Thyroid gland (tissue), 4 donors: ENCODE measurements at places on chromosomes 1 and 21. TPM values are rescaled to one million over a fixed set of nuclear protein-coding genes. Genes with fewer than 3 reads are reported as not detected.

NCAM2 gene
- total RNA-seq: 0.46 TPM

DNA sequence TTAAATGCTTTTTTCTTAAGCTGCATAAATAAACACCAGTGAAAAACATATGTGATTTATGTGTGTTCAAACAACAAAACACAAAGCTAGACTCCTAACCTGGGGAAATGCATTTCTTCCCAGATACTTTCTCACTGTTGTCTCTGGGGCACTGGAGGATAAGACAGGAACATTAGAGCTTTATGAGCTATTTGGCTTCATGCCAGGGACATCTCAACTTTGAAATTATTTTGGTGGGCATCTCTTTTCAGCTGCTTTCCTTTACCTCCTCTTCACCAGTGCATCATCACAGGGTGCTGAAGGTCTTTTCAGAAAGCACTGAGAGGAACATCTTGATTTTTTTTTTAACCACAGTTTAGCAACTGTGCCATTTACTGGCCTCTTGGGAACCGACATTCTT is 212.9 kb downstream of the DNM3 start:
- H3K4me1 ChIP-seq: no peaks in the 10 kb centered on the region
- DNase-seq: no peak
- no peak overlapping the region for H3K27ac ChIP-seq
- no peaks in the 10 kb centered on the region for H3K27me3 ChIP-seq
- H3K36me3 ChIP-seq: no peaks in the 10 kb centered on the region
- no peak overlapping the region for H3K4me3 ChIP-seq

- H3K27ac ChIP-seq: no peak overlapping the region
- H3K27me3 ChIP-seq: no peaks in the 10 kb centered on the region
- no peak for DNase-seq
- H3K4me3 ChIP-seq: no peak overlapping the region
Observed at GRCh38 chr21:45806042-45806441, 162.5 kb downstream of the PCBP3 start.

GRCh38 chr1:55955016-55955621 is 624.2 kb downstream of the PLPP3 start:
- H3K27ac ChIP-seq: no peak overlapping the region
- DNase-seq: no peak
- H3K4me1 ChIP-seq: peaks cover 7% of the 10 kb centered on the region
- no peaks in the 10 kb centered on the region for H3K27me3 ChIP-seq

GRCh38 chr1:115129071-115129640 is 39.9 kb upstream of the TSPAN2 start:
- no peak overlapping the region for H3K4me3 ChIP-seq
- DNase-seq: no peak
- no peak overlapping the region for H3K27ac ChIP-seq

LCE2B gene
- not detected for total RNA-seq

RCSD1 gene
- total RNA-seq: 8.7 TPM

DNA sequence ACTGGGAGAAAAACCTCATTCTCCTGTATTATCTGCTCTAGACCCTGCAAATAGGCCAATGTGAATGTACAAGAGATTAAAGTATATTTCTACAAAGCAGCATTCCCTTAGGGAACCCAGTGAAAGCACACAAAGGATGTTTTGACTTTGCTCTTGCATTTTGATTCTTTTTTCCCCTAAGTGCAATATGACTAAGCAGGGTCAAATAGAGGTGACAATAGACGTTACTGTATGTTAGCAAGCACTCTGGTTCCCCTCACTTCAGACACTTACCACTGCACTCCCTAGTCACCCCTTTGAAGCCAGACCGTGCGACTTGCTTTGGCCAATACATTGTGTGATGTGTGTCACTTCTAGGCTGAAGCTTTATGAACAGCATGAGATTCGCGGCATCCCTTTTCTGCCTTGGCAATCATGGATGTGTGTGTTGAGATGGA is 209.7 kb downstream of the RHOU start:
- no peaks in the 10 kb centered on the region for H3K4me1 ChIP-seq
- H3K36me3 ChIP-seq: no peaks in the 10 kb centered on the region
- DNase-seq: no peak
- no peaks in the 10 kb centered on the region for H3K27me3 ChIP-seq
- H3K4me3 ChIP-seq: no peak overlapping the region
- no peak overlapping the region for H3K27ac ChIP-seq

DNA sequence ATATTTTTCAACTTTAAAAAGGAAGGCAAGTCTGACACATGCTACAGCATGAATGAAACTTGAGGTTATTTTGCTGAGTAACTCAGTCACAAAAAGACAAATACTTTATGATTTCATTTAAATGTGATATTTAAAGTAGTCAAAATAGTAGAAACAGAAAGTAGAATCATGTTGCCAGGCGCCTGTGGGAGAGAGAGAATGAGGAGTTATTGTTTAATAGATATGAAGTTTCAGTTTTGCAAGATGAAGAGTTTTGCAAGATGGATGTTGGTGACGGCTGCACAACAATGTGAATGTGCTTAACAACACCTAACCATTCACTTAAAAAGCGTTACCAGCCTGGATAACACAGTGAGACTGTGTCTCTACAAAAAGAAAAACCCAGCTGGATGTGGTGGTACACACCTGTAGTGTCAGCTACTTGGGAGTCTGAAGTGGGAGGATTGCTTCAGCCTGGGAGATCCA is 20.7 kb upstream of the ATP1A1 start:
- no peak overlapping the region for H3K27ac ChIP-seq
- no peaks in the 10 kb centered on the region for H3K27me3 ChIP-seq
- H3K36me3 ChIP-seq: no peaks in the 10 kb centered on the region
- no peak overlapping the region for H3K4me3 ChIP-seq
- no peak for DNase-seq

- H3K4me1 ChIP-seq: no peaks in the 10 kb centered on the region
- DNase-seq: no peak
- H3K27me3 ChIP-seq: no peaks in the 10 kb centered on the region
- H3K4me3 ChIP-seq: no peak overlapping the region
- H3K36me3 ChIP-seq: no peaks in the 10 kb centered on the region
- no peak overlapping the region for H3K27ac ChIP-seq
Observed at GRCh38 chr1:204733869-204734596, 48.5 kb upstream of the LRRN2 start.

DNA sequence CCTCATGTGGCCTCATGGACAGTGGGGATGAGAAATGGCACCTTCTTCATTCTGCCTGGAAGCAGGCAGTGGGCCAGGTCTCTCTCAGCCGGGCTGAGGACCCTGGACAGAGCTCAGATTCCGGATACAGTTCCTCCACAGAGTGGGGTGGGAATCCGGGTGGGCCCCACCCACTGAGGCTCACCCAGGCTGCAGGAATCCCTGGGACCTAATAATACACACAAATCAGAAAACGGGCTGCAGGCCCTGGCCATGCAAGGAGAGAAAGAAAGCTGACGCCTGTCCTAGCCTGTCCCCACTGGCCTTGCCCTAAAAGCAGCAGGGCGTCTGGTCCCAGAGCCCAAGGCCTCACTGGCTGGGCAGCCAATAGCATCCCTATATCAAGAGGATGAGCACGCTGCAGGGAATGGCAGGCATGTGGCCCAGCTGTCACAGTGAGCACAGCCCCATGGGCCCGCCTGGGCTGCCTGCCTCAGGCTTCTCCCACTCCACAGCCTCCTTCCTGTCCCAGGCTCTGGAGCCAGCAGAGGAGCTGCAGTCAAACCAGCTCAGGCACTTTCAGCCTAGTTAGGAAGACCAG is 25.3 kb downstream of the ACTA1 start:
- H3K4me3 ChIP-seq: no peak overlapping the region
- H3K36me3 ChIP-seq: no peaks in the 10 kb centered on the region
- peaks cover 14% of the 10 kb centered on the region for H3K27me3 ChIP-seq
- no peak for DNase-seq
- H3K27ac ChIP-seq: no peak overlapping the region

S100A7 gene
- not detected for total RNA-seq

HNRNPCL2 gene
- total RNA-seq: not detected

GRHL3 gene
- 0.27 TPM for total RNA-seq

FNBP1L gene
- total RNA-seq: 72.4 TPM

GRCh38 chr1:153422450-153423068 is 6.2 kb downstream of the S100A7A start:
- DNase-seq: peak; percentile 81
- H3K27me3 ChIP-seq: no peaks in the 10 kb centered on the region
- no peaks in the 10 kb centered on the region for H3K4me1 ChIP-seq
- no peak overlapping the region for H3K27ac ChIP-seq
- no peak overlapping the region for H3K4me3 ChIP-seq
- no peaks in the 10 kb centered on the region for H3K36me3 ChIP-seq

DNA sequence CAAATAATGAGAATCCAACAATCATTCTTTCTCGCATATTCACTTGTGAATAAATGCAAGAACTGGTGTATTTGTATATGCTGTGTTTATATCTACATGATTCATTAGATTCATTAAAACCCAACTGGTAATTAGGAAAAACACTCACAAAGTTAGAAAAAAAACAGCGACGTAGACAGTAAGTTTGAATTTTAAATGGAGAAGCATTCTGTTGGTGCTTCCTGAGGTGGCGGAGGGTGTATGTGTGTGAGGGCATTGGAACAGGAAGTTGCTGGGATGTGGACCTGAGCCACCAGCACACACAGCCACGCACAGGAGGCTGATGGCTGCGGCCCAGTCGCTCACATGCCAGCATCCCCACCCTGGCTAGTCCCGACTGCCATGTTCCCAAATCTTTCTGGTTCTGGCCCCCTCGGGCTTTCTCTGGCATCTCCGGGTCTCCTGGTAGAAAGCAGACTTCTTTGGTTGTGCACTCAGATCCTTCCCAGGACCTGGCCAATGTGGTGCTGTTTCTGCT is 121.6 kb upstream of the IRF2BP2 start:
- DNase-seq: no peak
- H3K4me3 ChIP-seq: no peak overlapping the region
- H3K27me3 ChIP-seq: no peaks in the 10 kb centered on the region
- no peaks in the 10 kb centered on the region for H3K36me3 ChIP-seq

DNA sequence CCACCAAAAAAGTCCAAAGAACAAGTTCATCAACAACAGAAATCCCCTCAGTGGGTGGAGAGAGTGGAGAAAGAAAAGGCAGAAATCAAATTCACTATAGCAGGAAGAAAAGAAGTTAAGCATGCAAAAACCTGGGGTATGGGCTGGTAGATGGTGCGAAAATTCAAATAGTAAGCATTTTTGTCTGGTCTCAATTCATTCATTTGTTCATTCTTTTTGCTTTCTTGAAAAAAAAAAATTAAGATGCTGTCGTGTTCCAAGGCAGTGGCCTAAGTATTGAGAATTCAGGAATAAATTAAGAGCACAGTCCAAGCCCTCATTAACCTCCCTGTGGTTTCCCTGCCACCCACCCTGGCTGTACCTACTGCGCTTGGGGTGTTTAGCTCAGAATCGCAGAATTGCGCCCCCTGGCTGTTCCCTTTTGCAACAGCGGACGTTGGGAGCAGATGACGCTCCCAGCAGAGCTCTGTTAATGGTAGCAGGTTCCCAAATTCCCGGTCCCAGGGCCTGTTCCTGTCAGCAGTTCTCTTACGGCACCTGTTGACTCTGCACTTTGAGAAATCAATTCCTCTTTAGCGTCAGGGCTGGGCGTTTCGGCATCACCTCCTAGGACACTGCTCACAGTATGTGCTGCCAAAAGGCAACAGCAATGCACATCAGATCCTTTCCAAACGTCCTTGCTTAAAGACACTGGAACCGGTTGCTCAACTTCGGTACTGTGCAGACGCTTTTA is 34.0 kb upstream of the SSX2IP start:
- no peaks in the 10 kb centered on the region for H3K27me3 ChIP-seq
- DNase-seq: peak; percentile 5
- H3K36me3 ChIP-seq: no peaks in the 10 kb centered on the region
- no peak overlapping the region for H3K27ac ChIP-seq

DNA sequence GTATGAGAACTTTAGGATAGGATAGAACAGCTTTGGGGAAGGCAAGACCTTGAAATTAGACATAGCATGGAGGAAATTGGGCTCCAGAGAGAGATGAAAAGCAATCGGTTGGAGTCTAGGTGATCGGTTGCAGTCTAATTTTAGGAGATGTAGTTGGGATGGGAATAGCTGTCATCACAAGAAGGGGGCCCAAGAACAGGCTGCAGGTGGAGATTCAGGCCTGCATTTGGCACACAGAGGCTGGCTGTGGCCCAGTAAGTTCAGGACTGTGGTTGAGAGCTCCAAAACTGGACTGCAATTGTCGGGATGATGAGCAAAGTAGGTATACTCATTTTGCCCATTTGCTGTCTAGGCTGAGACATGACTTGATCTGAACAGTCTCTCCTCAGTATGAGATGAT is 301.3 kb upstream of the B3GALT2 start:
- no peak for DNase-seq
- no peak overlapping the region for H3K27ac ChIP-seq
- no peaks in the 10 kb centered on the region for H3K4me1 ChIP-seq

EDARADD gene
- 8.8 TPM for total RNA-seq

DNA sequence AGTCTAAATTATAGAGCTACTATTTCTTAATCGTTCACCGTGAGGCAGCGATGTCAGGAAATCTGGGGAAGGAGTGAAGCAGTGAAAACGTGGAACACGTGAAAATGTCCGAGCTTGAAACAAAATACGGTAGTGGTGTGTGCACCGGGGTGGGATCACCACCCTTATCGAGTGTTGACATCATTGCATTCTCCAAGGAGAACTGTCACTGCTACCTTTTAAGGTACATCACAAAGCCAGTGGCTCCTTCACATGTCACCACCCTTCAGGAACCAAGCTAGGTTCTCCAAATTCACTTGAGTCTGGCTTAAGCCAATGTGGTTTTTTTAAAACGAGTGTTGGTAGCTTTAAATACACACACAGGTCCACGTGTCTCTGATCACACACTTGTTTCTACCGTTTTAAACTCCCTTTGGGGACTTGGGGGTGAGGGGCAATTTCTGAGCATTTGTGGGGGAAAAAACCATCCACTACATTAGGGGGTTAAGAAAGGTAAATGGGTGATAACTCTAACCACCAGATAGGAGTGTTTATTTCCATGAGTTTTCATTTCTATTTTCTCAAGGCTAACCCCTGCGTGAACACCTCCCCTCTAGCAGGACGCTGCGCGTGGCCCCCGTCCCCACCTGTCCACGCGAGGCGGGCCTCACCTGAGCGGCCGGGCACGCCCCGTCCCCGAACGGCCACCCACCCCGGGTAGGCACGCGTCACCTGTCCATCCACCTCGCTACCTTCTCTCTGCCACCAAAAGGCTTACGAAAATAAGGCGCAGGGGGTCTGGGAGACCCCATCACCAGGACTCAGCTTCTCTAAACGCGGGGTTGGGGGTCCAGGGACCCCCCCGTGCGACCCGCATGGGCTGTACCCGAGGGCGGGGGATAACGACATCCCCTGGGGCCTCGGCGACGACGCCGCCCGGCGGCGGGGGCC is 978 bp downstream of the PRDM15 start:
- peaks cover 6% of the 10 kb centered on the region for H3K4me1 ChIP-seq
- peak overlapping the region; percentile 70 for H3K4me3 ChIP-seq
- no peaks in the 10 kb centered on the region for H3K27me3 ChIP-seq
- peak; percentile 60 for DNase-seq
- no peaks in the 10 kb centered on the region for H3K36me3 ChIP-seq
- H3K27ac ChIP-seq: peak overlapping the region; percentile 67

GRCh38 chr1:203638950-203639349 is 12.3 kb downstream of the ATP2B4 start:
- peaks cover 22% of the 10 kb centered on the region for H3K4me1 ChIP-seq
- no peaks in the 10 kb centered on the region for H3K27me3 ChIP-seq
- no peak for DNase-seq
- no peak overlapping the region for H3K27ac ChIP-seq
- H3K4me3 ChIP-seq: no peak overlapping the region

- H3K27me3 ChIP-seq: no peaks in the 10 kb centered on the region
- peaks cover 7% of the 10 kb centered on the region for H3K36me3 ChIP-seq
- H3K4me1 ChIP-seq: no peaks in the 10 kb centered on the region
- H3K4me3 ChIP-seq: no peak overlapping the region
Observed at GRCh38 chr1:3473381-3473844, 18.9 kb downstream of the ARHGEF16 start.

GRCh38 chr21:32940079-32941014 is 85.4 kb upstream of the OLIG2 start:
- H3K4me1 ChIP-seq: no peaks in the 10 kb centered on the region
- no peak overlapping the region for H3K27ac ChIP-seq
- no peaks in the 10 kb centered on the region for H3K27me3 ChIP-seq
- peak; percentile 50 for DNase-seq
- H3K36me3 ChIP-seq: no peaks in the 10 kb centered on the region
- H3K4me3 ChIP-seq: no peak overlapping the region
